ENCODE measurements at places on chromosomes 1 and 21. TPM values are rescaled to one million over a fixed set of nuclear protein-coding genes. Genes with fewer than 3 reads are reported as not detected.
A peak's percentile ranks its signal among the peaks of the same experiment; 100 is the strongest.

GRCh38 chr1:97379387-97380075, 541.3 kb downstream of the DPYD start:
- DNase-seq: no peak

DNA sequence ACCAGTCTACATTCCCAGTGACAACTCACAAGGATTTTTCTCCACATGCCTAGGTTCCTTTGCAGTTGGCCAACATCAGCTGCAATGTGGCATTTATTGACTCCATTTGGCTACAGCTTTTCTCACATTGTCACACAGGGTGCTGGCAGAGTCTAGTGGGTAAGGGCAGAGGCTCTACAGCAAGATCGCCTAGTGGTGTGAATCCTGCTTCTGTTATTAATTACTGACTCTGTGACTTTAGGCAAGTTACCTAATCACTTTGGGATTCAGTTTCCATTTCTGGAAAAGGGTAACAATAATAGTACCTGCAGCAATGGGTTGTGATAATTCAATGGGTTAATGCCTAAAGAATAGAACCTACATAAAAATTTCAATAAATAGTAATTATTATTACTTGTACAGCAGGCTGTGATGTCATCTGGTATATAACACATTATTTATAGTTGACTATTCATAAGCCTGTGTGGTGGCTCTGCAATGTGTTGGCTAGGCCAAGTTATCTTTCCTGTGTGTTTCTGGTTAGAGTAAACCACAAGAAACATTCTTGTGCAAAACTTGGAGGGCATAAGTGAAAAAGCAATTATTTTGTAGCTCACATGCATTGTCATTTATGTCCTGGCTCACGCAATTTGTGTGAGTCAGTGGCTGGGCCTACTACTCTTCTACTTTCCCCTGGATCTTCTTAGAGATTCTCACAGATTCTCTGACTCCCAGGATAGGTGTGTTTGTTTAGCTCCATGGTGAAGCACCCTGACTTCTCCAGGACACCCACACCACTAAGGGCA, 59.5 kb downstream of the PTGS2 start:
- no peak for DNase-seq

DNA sequence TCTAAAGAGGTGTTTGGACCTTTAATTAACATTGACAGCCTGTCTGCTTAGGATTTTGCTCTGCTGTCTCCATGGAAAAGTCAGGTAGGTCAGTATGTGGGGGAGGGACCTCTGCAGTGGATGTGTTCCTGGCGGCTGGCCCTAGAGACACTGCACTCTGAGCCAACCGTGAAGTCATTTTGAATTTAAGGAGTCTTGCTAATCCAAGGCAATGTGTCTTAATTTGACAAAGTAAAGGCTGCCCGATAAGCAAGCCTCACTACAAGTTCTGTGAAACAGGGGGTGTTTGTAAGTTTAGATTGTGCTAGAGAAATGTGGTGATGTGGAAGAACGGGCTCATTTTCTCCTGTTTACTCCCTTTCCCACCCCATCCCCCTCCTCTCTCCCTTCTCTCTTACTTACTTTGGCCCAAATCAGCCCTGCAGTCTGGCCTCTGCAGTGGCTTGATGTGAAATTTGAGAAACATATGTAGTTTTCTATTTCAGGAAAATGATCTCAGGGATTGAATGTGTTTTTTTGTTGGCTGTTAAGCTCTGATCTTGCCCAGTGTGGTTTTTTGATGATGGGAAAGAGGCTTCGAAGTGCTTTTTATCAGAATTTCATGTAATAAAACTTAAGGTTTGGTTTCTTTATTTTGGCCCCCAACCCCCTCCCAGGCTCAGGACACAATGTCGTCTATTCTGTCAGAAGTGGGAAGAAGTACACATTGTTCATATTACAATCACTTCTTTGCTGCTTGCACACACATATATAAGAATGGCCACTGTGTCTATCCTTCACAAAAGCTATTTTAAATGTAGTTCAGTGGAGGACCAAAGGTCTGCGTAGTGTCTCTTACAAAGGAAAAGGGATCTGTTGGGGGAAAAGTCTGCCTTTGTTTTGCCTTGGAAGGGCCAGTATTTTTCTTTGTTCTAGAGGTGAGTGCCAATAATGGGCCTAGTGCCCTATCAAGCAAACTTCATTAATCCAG, 96.6 kb downstream of the FGGY start:
- DNase-seq: peak; percentile 61

- DNase-seq: no peak
Observed at GRCh38 chr1:15287035-15287979, 40.3 kb downstream of the FHAD1 start.

DNA sequence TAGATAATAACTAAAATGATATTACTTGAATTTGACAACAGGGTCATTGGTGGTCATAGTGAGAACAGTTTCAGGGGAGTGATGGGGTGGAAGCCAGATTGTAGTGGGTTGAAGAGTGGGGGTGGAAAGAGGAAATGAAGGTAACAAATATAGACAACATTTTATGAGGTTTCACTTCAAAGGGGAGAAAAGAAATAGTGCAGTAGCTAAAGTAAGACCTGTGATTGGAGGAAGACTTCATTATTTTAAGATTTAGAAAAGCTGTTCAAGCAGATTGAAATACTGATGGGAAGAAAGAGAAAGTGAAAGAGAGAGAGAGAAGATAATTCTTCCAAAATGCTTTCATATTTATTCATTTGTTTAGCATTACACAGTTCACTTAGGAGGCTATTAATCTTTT, 52.0 kb upstream of the KCNA3 start:
- DNase-seq: no peak

DNA sequence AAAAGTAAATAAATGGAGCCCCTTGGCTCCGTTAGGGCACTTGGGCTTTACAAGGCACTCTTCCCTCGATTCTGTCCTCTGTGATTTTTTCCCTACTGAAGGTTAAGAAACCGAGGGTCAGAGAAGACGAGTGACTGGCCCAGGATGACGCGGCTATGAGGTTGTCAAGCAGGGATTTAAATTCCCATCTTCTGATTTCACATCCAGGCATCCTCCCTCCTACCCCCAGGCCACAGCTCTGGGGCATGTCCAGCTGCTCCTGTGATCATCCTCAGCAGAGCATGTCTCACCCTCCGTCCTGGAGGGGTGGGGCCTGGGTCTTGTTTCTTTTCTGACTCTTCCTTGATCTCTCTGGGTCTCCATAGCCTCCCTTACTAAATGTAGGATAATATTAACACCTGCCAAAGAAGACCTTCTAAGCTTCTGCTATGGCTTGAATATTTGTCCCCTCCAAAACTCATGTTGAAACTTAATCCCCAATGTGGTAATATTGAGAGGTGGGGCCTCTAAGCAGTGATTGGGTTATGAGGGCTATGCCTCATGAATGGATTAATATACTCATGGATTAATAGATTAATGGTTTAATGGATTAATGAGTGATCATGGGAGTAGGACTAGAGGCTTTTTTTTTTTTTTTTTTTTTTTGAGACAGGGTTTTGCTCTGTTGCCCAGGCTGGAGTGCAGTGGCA, 4.6 kb downstream of the CRYBG2 start:
- no peak for DNase-seq

The TARS2 gene
- 21.8 TPM for polyA plus RNA-seq

The TSEN15 gene
- 29.1 TPM for polyA plus RNA-seq

DNA sequence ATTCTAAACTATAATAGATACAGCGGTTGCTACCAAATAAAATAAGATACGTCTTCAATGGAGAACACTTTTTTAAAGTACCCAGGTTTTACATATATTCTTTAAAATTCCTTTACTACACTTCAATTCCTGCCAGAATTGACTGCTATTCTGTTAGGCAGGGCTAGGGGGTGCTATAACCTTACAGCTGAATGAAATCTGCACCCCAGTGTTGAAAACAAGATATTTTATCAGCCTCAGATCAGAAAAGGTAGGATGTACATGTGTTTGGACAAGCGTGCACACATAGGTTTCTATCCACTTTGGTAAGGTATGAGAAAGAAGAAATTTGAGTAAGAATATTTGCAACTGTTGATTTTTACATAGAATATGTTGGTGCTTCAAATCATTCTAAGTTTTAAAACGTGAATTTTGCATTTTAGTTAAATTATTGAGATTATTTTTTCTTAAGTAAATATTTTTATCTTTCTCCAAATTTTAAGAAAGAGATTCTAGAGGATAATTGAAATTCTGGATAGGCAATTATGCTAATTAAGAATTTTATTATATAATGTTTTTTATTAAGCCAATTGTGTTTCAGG, 490.8 kb upstream of the ADGRL4 start:
- no peak for DNase-seq

GRCh38 chr1:96918406-96918805, 196.8 kb downstream of the PTBP2 start:
- no peak for DNase-seq

- DNase-seq: no peak
Observed at GRCh38 chr1:204130981-204131892, 20.6 kb downstream of the ETNK2 start.

Data from large intestine (tissue), 12 donors.